Central memory CD4-positive, alpha-beta T cell (primary cell): ENCODE measurements at places on chromosomes 11 and 22.
A peak's percentile ranks its signal among the peaks of the same experiment; 100 is the strongest.

GRCh38 chr22:30434843-30435242 lies 9.3 kb downstream of the MTFP1 start:
- no peak for DNase-seq

GRCh38 chr22:23684561-23685031 lies 6.2 kb upstream of the RGL4 start:
- no peak for DNase-seq

DNA sequence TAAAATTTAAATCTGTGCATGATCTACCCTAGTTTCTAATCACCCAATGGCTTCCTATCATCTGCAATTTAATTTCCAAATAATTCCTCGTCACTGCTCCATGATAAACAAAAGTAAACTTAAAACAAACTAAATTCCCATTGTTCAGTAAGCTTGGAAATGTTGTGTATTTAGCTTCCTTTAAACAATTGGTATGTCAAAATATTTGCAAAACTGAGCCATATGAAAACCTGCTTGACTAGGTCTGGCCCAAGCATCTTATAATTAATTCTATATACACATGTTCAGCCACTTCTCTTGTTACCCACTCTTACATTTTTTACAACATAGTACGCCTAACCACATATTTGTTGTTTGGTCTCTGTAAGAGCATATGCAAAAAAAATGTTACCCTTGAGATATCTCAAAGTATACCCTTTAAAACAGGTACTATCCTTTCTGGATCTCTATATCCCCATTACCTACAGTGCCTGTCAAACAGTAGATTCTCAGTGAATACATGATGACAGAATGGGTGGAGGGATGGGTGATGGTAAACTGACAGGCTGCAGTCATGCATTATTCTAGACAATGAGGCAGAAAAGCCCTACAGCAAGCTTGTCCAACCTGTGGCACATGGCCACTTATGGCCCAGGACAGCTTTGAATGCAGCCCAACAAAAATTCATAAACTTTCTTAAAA lies 1277.9 kb upstream of the TENM4 start:
- DNase-seq: no peak

DNA sequence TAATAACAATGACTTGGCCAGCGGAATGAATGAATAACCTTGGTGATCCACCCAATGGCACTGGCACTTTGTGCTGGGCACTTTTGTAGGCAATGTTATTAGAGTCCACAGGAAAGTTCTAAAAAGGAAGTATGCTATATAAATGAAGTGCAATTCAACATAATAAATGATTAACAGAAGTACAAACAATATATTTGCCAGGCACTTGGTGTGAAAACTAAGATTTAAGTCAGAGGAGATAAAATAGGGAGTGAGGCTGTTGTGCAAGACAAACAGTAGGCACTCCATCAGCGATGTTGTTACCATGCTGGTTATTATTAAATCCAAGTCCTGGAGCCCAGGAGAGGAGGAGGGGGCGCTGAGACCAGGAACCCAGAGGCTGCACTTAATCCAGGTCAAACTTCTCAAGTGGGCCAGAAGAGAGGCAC lies 173.8 kb downstream of the LARGE1 start:
- DNase-seq: no peak

DNA sequence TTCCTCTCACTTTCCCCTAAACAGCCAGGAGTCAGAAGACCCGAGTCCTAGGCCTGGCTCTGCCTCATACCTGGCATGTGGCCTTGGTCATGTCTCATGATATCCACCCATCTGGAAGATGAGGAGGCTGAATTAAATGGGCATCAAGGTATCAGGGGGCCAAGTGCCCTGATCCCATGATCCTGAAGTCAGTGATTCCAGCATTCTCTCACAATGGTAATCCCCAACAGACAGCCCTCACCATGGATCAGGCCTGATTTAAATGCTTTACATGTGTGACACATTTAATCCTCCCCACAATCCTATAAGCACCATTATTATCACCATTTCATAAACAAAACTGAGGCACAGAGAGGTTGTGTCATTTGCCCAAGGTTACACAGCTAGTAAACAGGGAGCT lies 70.0 kb downstream of the PDE2A start:
- DNase-seq: no peak

- DNase-seq: no peak
These were observed 35.5 kb downstream of the RPL27A start for GRCh38 chr11:8717876-8718753.

GRCh38 chr22:42632096-42632495 lies 8.3 kb downstream of the ATP5MGL start:
- DNase-seq: no peak

DNA sequence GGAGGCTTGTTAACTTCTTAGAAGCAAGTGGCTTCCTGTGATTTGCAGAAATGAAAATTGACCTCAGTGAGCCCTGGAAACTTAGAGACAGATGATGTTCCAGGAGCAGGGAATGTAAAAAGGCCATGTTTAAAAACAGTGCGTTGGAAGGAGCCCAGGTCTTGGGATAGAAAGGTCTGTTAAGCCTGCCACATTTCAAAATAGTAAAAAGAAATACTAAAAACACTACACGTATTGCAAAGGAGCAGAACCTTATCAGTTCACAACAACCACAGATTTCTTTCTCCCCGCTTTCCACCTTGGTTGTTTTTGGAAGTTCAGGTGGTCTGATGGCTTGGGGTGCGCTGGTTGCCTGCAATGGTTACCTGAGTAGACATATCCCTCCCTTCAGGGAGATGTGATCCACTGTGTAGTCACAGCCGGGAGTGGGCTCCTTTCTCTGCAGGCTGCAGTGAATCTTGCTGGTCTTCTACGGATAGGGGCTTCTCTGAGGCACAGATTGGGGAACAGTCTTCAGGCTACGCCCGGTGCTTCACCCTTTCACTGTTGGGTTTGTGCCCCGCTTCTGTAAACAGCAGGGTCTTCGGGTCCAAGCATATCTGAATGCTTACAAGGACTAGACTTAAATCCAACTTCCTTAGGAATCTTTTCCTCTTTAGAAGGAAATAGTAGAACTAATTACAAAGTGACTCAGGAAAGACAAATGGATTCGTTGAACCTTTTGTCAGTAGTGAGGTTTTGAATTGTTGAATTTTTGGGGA lies 1.9 kb downstream of the TEAD1 start:
- DNase-seq: no peak

DNA sequence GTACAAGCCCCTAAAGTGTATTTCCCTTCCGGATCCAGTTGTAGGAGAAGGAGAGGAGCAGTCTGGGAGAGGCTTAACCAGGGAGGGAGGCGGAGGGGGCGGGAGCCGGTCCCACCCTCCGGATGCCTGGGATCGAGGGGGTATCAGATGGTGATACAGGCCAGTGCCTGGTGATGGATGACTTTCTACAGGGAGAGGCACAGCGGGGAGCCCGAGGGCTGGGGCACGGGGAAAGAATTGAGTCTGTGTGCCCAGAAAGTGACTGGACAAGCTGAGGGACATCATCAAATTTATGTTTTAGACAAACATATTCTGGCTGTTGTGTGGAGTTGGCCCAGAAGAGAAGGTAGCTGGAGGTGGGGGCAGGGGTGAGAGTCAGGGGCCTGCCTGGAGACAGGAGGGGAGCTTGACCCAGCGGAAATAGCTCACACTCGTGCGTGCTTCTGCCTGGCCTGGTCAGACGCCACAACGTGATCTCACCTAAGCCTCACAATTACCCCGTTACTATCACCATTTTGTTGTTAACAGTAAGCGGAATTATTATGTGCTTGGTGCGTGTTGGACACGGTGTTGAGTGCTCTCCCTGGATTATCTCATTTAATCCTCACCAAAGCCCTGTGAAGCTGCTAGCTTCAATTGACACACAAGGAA lies 42.4 kb downstream of the AMPD3 start:
- DNase-seq: no peak

DNA sequence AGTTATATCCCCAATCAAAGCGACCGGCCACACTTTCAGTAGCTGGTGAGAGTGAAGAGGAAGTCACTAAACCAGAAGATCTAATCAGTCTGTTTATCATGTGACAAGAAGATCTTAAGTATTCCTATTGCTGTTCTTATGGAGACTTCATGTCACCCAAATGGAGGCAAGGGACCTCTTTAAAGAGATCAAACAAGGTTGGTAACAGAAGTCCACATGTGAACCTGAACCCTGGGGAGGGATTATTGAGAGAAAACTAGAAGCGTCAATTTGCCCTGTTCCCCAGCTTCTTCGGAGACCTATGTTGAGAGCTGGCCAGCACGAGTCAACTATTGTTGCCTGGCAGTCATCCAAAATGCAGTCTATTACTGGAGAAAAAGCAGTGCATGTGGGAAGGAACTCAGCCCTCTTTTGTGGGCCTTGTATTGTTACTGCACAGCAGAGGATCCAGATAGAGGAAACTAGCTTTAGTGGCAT lies 76.9 kb upstream of the CTSC start:
- peak; percentile 42 for DNase-seq

DNA sequence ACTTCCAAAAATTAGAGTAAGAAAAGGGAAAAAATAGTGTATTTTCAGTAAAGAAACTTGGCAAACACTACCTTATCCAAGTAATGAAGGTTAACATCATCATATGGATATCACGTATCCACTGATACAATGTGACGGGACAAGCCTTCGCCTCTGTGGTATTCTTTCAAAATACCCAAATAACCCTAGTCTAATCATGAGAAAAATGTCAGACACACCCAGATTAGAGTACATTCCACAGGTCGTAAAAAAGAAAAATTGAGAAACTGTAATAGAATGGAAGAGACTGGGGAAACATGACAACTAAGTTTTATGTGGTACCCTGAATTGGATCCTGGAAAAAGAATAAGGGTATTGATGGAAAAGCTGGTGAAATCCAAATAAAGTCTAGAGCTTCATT lies 48.9 kb downstream of the NARS2 start:
- DNase-seq: no peak

GRCh38 chr11:85941380-85941973 lies 86.3 kb downstream of the CCDC83 start:
- DNase-seq: no peak

DNA sequence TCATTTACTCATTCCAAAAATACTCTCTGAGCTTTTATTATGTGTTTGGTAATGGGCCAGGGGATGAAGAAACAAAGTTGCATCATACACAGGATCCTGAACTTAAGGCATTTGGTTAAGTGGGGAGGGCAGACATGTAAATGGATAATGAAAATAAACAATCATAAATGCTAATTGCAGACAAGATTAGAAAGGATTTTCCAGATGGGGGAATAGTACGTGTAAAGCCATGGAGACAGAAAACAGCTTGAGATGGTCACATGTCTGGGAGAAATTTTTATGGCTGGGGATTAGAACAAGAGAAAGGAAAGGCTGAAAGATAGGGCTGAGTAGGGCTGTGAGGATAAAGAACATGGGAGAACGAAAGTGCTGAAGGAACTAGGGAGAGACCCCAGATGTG lies 534.3 kb upstream of the LARGE1 start:
- no peak for DNase-seq

GRCh38 chr11:80007616-80008015 lies 566.8 kb upstream of the TENM4 start:
- DNase-seq: no peak
